ENCODE measurements at places on chromosomes 16 and 17.

DNA sequence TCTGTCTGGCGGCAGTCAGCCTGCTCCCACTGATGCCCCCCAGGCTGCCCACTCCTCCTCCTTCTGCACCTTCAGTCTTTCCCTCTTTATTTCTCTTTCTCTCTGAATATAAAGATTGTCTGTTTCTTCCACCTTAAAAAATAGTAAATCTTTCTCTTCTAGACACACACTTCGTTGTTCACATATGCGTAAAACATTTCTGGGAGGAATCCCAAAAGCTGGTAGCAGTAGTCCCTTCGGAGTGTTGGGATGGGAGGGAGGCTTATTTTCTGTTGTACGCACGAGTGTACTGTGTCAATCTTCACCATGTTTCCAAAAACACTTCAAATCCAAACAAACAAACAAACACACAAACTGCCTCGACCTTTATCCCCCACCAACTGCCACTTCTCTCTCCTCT, 9.9 kb downstream of the OSBPL7 start:
- no peak for DNase-seq

DNA sequence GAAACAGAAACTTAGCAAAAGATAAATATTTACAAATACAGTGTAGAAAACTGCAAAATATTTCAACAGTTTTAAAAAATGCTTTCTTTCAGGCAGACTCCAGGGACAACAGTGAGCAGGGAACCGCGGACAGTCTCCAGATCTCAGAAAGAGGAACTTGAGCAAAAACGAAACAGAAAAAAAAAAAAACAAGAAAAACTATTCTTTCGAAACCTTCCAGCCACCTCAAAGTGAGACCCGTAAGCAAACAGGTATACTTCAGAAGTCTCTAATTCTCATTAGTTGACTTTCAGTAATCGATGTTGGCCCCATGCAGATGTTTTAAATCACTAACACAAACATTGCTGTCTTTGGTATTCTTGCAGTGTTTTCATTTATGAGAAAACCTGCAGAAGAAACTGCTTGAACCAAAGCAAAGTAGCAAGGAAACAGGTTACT, 15.7 kb upstream of the CCL1 start:
- no peak for DNase-seq

- DNase-seq: no peak
Observed at GRCh38 chr16:80752541-80752940, 51.9 kb downstream of the CDYL2 start.

- DNase-seq: no peak
Observed at GRCh38 chr16:68274441-68274840, 10.1 kb downstream of the SLC7A6 start.

GRCh38 chr17:18267927-18268711, 7.7 kb downstream of the MIEF2 start:
- no peak for DNase-seq

GRCh38 chr16:72467157-72467759, 295.3 kb upstream of the PMFBP1 start:
- DNase-seq: no peak

DNA sequence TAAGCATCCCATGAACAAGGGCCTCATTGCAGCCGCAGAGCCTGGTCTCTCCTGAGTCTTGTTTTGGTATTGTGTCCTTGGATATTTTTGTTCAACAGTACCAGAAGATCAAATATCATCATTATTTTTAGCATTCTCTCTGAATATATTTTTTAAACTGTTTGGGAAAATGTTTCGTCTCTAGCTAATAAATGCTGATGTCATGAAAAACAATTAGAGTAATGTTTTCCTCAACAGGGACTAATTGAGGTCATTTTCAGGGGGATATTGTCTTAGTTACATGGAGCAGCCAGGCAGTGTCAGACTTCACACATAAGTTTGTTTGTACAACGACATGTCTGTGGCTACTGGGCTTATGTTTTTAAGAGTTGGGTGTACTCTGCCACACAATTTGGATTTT, 805.3 kb upstream of the SOX9 start:
- no peak for DNase-seq

GRCh38 chr16:76756951-76757350, 434.0 kb upstream of the MON1B start:
- no peak for DNase-seq
